KBM-7 (cell line): ENCODE measurements at places on chromosomes 12 and 14.

DNA sequence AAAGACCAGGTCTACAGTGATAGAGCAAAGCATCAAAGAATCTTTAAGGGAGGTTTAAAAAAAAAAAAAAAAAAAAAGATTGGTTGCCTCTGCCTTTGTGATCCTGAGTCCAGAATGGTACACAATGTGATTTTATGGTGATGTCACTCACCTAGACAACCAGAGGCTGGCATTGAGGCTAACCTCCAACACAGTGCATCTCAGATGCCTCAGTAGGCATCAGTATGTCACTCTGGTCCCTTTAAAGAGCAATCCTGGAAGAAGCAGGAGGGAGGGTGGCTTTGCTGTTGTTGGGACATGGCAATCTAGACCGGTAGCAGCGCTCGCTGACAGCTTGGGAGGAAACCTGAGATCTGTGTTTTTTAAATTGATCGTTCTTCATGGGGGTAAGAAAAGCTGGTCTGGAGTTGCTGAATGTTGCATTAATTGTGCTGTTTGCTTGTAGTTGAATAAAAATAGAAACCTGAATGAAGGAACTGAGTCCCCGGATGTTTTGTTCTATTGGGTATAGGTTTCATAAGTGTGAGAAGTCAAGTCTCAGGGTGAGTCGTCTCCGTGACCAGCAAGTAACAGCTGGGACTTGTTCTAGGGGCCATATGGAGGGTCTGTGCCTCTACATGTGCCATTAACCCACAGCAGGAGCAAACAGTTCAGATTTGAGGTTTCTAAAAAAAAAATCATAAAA is 9.3 kb downstream of the PEBP1 start:
- DNase-seq = peak; percentile 19

DNA sequence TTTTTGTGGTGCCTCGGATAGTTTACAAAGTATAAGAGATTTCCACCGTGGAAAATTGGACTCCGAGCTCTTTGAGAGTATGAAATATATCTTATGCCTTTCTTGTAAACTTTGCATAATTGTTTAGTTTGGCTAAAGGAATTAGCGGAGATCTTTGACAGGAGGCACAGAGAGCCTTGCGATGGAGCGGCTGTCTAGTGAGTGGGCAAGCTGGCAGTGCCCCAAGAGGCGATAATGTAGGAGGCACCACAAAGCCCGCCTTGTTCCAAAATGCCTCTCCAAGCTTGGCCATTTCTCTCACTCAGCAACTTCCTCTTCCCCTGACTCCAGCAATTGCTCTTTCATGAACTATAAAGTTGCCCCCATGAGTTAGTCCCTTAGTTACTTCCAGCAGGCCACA is 270.1 kb upstream of the PRICKLE1 start:
- no peak for DNase-seq

DNA sequence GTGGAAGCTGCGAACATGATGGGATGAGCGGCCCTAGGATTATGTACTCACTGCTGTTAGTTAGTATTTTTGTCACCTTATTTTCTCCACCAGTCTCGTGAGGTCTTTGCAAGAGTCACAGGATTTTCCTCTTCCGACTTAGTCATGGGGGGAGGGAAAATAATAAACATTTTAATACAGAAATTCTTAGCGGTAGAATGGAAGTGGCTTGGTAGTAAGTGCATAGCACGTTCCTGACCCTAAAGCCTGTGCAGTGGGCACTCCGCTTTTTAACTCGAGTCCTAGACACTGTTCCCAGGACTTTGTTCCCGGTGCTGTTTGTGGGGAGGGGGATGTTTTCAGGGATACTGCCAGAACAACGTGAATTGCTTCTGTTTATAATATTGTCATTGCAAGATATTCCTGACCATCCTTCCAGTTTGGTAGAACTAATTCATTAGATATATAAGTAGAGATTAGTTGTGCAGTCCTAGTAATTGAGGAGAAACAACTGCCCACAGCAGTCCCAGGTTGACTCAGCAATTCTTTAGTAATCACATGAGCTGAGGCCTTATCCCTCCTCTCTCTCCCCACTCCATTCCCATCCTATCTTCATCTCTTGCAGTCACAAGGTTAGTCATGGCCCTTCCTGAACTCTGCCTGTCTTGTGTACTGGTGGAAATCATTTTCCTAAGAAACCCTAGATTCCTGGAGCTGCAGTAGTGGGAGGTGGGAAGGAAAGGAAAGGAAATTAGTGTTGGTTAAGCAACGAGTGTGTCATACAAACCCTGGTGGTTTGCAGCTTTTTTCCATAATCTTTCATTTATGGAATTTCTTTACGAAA is 799 bp downstream of the SLC38A6 start:
- peak; percentile 15 for DNase-seq

- DNase-seq = no peak
Observed at GRCh38 chr14:94269156-94269555, 23.9 kb downstream of the SERPINA10 start.

DNA sequence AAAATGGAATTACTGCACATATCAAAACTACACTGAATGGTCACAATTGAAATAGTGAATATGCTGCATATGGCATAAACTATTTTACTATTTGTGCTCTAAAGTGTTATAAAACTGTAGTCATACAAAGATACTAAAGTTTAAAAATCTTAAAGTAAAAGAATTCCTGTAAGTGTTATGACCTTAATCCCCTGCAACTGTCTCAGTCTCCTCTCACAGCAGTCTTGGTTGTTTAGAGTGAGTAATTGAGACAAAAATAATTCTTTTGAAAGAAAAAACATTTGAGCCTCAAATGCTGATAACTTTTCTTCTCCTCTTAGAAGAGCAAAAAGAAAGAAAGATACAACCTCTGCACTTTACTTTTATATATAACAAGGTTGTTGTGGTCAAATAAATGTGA is 99.9 kb downstream of the SYT1 start:
- DNase-seq = no peak

DNA sequence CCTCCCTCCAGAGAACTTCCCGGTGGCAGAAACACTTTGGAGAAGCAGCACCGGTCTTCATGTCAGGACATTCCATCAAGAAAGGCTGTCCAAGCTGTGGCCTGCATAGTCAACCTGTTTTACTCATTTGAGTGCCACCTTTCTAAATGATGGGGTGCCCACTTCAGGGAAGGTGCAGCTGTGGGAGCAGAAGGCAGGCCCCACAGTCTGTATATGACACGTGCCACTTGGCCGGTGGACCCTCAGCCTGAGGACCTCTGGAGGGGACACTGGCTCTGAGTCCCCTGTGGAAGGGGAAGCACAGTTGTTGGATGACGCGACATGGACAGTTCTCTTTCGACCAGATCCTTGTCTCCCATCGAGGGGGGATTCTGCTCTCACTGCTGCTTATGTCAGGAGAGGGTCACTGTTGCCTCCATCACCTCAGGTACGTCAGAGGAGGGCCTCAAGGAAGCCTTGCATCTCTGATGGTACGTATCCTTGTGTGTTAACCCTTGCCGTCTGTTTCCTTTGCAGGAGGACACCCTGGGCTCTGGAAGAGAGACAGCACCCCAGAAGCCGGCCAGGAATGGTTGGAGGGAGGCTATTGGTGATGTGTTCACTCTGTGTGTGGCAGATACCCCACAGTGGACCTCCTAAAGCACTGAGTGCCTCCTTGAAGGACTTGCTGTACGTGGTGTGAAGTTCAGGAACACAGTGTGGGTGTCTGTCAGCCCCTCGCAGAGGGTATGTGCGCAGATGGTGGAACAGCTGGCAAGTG is 132.1 kb upstream of the RTL1 start:
- DNase-seq = no peak

GRCh38 chr12:6965026-6965661 is 5.3 kb downstream of the PHB2 start:
- DNase-seq = peak; percentile 93

DNA sequence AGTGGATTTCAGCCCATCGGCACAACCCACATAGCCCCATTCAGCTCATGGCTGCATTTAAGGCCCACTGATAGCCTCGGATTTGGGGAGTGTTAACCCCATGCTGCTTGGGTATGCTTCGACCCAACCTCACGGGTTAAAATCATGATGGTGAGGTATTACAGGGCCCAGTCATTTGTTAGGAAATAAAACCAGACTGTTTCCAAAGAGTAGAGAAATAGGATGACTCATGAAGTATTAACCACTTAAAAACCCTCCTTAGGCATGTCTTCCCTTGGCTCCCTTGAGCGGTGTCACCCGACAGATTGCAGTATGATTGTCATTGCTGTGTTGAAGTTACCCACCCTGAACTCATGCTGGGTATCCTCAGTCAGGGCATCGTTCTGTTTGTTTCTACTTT is 289.1 kb downstream of the CACNA1C start:
- DNase-seq = no peak

GRCh38 chr14:104510216-104510615 is 69.3 kb upstream of the C14orf180 start:
- no peak for DNase-seq

GRCh38 chr14:104970231-104971068 is 7.7 kb downstream of the AHNAK2 start:
- DNase-seq = no peak

DNA sequence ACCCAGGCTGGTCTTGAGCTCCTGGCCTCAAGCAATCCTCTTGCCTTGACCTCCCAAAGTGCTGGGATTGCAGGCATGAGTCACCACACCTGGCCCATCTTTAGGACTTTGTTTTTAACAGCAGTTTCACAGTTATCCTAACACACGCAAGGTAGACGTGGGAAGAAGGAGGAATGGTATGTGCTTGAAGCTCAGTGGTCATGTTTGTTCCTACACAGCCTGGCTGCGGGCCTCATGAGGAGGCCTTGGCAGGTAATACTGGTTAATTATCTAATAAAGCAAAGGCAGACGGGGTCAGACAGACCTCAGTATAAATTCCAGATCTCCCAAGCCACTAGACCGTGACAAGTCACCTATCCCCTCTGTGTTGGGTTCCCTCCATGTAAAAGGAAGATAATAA is 271.8 kb downstream of the PCNX1 start:
- DNase-seq = no peak

- DNase-seq = no peak
Observed at GRCh38 chr12:26726956-26727355, 106.0 kb downstream of the ITPR2 start.

DNA sequence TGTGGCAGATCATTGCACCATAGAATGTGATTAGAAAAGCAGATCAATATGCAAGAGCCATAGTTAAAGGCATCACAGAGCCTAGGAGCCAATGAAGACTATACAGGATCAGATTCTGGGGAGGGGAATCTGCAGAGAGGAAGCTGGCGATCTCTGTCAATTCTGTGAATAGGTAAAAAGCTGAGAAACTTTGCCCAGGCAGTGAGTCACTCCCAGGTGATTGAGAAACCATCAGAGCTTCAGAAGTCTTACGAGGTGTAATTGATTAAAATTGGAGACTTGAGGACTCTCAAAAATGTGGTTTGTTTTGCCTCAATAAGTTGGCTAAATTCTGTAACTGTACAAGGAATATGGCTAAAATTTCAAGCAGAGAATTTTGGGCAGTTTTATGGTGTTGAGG is 41.7 kb upstream of the TSPAN11 start:
- DNase-seq = no peak

- DNase-seq = no peak
Observed at GRCh38 chr14:105250986-105251385, 2.7 kb downstream of the BTBD6 start.

DNA sequence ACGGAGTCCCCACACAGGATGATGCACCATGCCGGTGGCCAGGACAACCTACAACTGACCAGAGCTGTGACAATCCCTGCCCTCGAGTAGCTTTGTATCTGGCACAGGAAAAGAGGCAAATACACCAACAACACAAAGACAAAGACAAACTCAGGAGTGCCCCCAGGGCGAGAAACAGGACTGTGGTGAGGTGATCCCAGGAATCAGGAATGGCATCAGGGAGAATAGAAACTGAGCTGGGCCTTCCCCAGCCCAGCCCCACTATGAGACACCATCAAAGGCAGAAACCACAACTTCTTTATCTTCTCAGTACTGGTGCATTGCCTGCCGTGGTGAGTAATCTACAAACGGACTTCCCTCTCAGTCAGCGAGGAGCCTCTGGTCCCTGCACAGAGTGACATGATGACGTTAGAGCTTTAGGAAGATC is 157.7 kb downstream of the TTC7B start:
- DNase-seq = peak; percentile 62

GRCh38 chr12:123091230-123092150 is 59.4 kb downstream of the PITPNM2 start:
- no peak for DNase-seq

GRCh38 chr12:128076188-128076587 is 190.8 kb upstream of the TMEM132C start:
- DNase-seq = no peak

DNA sequence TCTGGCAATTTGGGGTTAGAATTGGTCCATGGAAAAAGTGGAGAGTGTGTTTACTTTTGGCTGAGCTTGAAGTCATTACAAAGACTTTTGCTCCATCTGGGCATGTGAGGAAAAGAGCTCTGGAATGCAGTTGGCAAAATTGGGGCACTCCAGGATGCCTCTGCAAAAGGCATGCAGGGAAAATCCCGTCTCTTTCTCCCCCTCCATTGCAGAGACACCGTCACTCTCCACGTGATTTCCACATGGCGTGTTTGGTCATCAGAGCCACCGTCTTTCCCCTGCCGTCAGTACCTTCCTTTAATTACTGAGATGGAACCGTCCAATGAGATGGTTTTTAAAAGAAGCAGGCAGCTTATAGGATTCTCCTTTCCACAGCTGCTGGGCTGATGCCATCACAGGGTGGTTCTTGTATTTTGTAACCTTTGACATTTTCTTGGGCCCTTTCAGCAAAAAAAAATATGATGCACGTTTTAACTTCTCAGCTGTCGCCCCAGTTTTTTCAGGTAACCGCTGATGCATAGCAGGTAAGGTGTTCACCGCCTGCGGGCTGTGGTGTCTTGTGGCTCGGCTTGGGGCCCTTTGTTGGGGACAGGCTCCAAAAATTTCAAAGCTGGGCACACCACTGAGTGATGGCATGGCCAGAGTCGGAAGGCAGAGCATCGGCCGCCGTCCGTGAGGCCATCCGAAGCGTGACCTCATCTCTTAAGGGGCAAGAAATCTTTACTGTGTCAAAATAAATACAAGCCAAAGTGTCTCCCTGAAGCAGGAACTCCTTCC is 68.4 kb downstream of the CACNA1C start:
- DNase-seq = no peak

- DNase-seq = no peak
Observed at GRCh38 chr14:101113108-101113612, 209.6 kb upstream of the RTL1 start.

- DNase-seq = no peak
Observed at GRCh38 chr14:81485372-81485771, 48.3 kb downstream of the SEL1L start.

GRCh38 chr12:99059824-99060511 is 414.9 kb downstream of the APAF1 start:
- DNase-seq = no peak

DNA sequence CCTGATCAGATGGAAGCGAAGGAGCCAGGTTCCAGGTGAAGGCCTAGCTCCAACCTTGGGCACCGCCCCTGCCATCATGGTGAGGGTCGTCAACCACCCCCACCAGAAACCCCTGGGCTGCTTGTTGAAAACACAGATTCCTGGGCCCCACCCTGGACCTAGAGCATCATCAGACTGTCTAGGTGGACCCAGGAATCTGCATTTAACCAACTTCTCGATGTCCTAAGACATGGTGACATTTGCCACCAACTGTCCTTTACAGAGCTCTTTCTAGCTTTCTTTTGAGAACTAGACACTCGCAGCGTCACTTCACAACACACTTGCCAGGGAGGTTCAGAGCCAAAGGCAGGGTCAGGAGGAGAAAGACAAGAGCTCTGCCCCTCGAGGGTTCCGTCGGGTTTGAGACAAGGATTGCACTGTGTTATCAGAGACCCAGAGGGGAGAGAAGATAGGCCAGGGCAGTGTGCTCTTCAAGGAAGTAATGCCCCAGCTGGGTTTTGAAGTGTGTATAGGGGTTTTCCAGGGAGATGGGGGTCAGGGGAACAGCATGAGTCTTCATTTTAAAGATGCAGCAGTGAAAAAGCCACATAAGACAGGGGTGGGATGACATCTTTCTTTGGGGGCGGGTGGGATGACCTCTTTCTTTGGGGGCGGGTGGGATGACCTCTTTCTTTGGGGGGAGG is 24.6 kb downstream of the RFLNA start:
- no peak for DNase-seq
